ENCODE measurements at places on chromosomes 13 and 19.

GRCh38 chr19:36745870-36746269, 26.7 kb downstream of the ZNF850 start:
- no peak for DNase-seq

DNA sequence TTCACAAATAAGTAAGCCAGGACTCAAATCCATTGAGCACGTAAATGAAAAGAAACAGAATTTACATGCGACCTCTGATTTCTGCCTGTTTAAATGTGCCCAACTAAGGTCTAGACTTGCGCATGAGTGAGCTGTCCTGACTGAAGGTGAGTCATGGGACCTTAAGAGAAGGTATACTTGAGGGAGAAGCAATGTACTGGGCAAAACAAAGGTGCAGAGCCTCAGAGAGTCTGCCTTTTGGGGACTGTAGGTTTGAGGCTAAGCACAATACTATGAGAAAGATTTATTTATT, 45.8 kb downstream of the UFM1 start:
- no peak for DNase-seq

DNA sequence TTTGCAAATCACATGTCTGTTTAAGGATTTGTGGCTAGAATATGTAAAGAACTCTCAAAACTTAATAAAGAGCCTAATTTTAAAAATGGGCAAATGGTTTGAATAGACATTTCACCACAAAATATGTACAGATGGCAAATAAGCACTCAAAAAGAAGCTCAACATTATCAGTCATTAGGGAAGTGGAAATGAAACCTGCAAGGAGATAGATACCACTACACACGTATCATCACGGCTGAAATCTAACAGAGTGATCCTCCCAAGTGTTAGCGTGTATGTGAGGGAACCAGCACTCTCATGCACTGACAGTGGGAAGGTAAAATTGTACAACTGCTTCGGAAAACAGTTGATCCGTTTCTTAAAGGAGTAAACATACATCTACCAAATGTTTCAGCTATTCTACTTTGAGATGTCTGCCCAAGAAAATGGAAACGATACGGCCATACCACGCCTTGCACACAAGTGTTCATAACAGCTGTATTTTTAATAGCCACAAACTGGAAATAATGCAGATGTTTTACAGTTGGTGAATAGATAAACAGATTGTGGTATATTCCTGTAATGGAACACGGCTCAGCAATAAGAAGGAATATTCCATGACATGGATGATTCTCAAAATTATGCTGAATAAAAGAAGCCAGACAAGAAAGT, 14.5 kb downstream of the ARHGEF7 start:
- DNase-seq, result no peak

GRCh38 chr13:111968336-111969010, 98.5 kb upstream of the SOX1 start:
- DNase-seq, result no peak

DNA sequence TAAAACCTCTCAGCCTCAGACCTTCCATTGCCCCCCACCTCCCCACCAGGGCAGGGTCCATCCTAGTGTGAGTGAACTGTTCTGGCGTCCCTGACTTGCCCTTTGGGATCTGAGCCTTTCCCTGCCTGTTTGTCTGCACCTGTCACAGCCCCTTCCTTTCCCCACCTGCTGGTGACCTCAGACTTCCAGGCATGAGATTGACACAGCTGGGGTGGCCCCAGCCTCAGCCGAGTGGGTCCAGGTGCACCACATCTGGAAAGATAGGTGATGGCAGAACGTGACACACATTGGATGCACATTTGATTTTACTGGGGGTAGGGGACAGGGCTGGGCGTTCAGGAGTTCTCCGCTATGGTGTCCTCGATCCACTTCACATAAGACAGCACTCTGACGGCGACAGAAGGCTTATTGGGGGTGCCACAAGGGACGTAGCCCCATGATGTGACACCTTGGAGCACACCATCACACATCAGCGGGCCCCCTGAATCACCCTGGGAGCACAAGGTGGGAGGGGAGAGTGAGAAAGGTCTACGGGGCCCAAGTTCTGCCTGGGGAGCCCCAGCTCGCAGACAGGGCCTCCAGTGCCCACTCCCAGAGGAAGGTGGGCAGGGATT, 4.6 kb downstream of the KLK1 start:
- DNase-seq, result no peak

DNA sequence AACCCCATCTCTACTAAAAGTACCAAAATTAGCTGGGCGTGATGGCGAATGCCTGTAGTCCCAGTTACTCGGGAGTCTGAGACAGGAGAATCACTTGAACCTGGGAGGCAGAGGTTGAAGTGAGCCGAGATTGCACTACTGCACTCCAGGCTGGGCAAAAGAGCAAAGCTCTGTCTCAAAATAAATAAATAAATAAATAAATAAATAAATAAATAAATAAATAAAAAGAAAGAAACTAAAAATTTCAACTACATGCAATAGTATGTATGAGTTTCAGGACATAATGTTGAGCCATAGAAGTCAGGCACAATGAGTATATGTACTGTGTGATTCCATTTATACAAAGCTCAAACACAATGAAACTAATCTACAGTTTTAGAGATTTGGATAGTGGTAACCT, 12.9 kb upstream of the ZNF780A start:
- DNase-seq, result no peak

DNA sequence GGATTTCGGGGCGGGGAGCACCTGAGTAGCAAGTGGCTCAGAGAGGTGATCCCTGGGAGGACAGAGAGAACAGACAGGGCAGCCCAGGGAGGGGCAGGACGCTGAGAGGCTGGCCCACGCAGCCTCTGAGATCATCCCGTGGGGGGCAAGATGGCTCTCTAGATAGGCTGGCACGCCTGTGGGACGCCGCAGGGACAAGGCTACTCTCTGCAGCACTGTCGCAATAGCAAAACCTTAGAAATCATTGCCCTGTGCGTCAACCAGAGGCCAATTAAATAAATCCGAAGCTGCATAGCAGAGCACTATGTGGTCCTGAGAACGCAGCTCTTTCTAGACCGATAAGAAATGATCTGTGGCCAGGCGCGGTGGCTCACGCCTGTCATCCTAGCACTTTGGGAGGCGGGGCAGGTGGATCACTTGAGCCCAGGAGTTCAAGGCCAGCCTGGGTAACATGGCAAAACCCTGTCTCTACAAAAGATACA, 5.1 kb downstream of the PEX11G start:
- DNase-seq, result no peak

DNA sequence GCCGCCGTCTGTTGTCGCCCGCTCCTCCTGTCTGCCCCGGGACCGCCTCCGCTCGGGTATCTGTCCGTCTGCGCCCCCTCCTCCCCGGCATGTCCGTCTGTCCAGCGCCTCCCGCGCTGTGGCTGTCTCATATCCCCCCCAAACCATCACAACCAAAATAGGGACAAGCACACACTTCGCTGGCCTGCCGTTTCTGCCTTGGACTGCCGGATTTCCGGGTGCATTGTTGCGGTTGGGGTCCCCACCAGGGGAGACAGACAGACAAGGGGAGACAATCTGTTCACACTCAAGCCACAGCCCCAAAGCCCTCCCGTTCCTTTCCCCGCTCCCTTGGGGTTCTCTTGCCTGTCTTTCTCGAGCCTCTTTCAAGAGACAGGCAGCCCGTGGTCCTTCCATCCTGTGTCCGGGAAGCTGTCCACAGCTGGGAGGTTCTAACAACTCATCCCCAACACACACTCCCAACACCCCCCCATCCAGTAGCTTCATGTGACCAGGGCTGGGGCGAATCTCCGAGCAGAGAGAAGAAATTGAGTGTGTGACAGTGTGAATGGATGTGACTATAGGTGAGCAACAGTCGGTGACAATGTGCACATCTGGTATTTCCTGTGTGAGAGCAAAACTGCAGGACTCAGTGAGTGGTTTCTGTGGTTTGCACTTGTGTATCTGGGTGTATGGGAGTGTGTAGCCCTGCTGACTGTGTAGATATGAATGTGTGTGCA, 16.5 kb upstream of the FOSB start:
- no peak for DNase-seq

GRCh38 chr19:41872775-41873647, 4.1 kb upstream of the CD79A start:
- DNase-seq, result peak; percentile 72

DNA sequence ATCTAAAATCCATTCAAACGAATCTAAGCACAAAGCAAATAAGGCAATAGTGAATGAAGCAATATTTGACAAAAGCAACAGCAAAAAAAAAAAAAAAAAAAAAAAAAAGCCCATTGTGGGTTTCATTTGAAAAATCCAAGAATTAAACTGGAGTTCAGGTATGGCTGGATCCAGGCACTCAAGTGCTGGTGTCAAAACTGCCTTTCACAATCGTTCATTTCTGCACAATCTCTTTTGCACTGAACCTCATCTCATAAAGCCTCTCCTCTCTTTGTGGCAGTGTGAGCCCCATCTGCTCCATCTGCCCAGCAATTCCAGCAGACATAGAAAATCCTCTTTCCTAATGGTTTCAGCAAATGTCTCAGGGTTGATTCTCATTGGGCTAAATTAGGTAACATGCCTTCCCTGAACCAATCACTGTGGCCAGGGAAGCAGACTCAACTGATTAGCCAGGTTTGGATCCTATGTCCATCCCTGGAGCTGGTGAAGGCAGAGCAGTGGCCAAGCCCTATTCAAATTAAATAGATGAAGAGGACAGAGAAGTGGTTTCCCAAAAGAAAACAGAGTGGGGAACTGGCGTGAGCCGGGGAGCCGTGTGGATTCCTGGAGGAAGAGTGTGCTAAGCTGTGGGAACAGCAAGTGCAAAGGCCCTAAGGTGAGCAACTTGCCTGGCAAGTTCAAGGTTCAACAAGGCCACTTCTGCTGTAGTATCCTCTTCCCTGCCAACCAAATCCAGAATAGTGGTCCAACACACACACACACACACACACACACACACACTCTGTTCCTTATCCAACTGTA, 1.2 kb upstream of the HIF3A start:
- no peak for DNase-seq

- DNase-seq, result no peak
These were observed 1013.4 kb downstream of the PCDH9 start for GRCh38 chr13:66216728-66217127.

Measured in activated naive CD4-positive, alpha-beta T cell treated with anti-CD3 and anti-CD28 coated beads, Interleukin-2, amount 50 U/mL, for 16 hours (primary cell).